ENCODE measurements at places on chromosomes 11 and 22.
A peak's percentile ranks its signal among the peaks of the same experiment; 100 is the strongest.

DNA sequence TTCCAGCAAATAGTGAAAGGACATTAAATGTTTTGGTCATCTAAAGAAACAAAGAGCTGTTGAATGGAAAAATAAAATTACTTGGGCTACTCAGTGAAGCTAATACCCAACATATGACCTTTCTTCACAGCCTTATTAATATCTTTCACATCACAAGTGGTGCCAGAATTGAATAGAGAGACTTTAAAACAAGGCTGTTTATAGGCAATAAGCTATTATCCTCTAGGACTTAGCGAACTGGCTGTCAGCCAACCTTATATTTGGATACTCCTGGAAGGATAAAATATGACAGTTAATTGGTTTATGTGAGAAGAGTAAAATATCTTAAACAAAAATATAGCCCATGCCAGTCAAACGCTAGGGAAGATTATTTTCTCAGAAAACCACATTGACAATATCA is 225.5 kb upstream of the BLID start:
- no peak for DNase-seq

- DNase-seq, result no peak
Observed at GRCh38 chr11:22926341-22926740, 66.1 kb upstream of the CCDC179 start.

DNA sequence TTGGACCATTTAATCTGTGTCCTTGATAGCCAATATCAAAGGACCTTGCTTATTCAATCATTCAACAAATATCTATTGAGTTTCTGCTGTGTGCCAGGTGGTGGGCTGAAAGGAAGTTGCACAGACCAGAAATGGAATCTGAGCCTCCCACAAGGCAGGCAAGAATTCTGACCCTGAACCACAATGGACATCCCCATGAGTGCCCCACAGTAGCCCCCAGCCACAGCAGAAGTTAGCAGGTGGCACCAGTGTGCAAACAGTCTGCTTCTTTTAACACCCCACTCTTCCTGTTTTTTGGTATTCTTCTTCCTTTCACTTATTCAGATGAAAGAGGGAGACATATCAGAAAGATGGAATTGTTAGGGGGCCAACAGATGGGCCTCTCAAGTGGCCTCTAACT is 12.2 kb upstream of the SERPING1 start:
- DNase-seq, result peak; percentile 44

DNA sequence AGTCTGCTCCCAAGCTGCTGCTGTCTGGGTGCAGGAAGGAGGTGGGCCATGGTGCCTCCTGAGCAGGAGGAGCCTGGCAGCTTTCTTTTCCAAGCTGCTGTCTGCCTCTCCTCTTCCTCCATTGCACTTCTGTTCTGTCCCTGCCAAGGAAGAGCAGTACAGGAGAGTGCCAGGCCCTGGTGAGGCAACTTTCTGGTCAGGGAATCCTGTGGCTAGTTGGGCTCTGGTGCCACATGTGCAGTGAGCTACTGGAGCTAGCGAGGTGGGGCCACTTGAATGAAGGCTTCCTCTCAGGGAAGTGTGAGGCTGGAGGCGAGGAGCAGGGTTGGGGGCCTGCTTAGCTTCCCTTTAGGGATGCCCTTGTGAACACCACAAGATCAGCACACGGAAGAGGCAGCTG is 90.0 kb downstream of the TSPAN18 start:
- no peak for DNase-seq

GRCh38 chr11:34346551-34346950 is 11.3 kb downstream of the ABTB2 start:
- DNase-seq, result no peak
